Panc1 (cell line): ENCODE measurements at places on chromosomes 5 and 9. TPM values are rescaled to one million over a fixed set of nuclear protein-coding genes. Genes with fewer than 3 reads are reported as not detected.

The SNCAIP gene
- not detected for total RNA-seq

The GPR21 gene
- total RNA-seq, result not detected

The PCDHB9 gene
- total RNA-seq, result 1.8 TPM

The GNA14 gene
- total RNA-seq, result 0.15 TPM

The SMIM15 gene
- total RNA-seq, result 77.5 TPM

The AGPAT2 gene
- 77.9 TPM for total RNA-seq

The FOXI1 gene
- total RNA-seq, result 0.44 TPM

The RASGRF2 gene
- 4.7 TPM for total RNA-seq

The CAMK4 gene
- 0.39 TPM for total RNA-seq

The ROR2 gene
- total RNA-seq, result 5.9 TPM

The TERT gene
- 8.9 TPM for total RNA-seq

The SET gene
- total RNA-seq, result 422 TPM

The PCDHA11 gene
- 0.08 TPM for total RNA-seq

The RASEF gene
- total RNA-seq, result 2.9 TPM

DNA sequence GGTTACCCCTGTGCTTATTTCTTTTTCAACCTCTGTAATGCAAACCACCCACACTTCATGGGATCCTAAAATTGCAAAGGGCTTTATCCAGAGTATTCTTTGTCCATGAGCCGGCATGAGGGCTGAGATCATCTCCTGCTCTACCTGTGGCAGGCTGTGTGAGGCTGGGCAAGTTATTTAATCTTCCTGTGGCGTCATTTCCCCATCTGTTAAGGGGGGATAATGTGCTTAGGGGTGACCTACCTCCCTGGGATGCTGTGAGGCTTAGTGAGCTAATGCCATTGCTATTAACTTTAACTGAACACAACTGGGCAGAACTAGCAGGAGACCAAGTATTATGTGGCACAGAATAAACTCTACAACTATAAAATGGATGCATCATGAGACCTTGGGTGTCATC, 17.0 kb downstream of the FRMPD1 start:
- H3K27me3 ChIP-seq, result peaks cover 37% of the 10 kb centered on the region
- H3K36me3 ChIP-seq, result no peaks in the 10 kb centered on the region

DNA sequence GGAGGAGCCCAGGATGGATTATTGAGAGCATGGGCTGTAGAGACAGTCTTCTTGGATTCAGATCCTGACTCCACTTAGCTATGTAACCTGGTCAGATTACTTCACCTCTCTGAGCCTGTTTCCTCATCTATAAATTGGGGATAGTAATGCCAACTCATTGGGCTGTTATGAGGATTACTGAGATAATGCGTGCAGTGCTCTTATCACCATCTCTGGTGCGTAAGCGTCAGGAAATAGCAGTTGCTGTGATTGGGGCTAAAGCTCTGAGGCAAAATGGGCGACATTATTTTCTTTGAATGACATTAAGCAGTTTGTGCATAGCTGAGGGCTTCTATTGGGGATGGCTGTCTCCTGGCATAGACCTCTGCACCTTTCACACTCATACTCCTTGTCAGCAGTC, 995 bp upstream of the MSMP start:
- H3K4me3 ChIP-seq, result no peak overlapping the region
- H3K36me3 ChIP-seq, result no peaks in the 10 kb centered on the region
- peaks cover 15% of the 10 kb centered on the region for H3K4me1 ChIP-seq
- DNase-seq, result no peak

GRCh38 chr5:122454541-122454940, 142.5 kb downstream of the SNCAIP start:
- no peaks in the 10 kb centered on the region for H3K4me1 ChIP-seq
- H3K27me3 ChIP-seq, result no peaks in the 10 kb centered on the region
- H3K27ac ChIP-seq, result no peak overlapping the region

DNA sequence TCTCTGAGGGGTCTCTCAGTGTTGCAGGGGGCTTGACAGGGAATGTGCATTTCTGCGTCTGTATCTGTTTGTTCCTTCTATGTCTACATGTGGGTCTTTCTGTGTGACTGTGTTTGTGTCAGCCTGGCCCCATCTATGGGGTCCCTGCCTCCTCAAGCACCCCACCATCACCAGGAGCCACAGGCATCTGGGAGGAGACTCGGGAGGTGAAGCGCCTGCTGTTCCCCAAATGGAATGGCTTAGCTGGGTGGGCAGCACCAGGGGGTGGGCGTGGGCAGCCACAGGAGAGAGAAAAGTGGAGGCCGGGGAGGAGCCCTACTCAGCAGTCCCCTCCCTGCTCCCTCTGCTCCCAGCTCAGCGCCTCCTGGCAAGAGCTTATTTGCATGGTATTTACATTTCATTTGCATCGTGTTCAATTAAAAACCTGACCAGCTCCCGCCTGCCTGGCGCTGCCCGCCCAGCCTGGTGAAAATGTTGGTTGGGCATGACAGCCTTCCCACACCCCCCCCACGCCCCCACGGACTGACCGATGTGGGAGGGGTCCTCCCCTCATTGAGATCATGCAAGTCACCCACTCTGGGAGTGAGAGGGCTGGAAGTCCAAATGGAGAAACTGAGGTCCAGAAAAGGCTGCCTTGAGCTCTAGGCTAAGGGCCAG, 50.5 kb downstream of the CXXC5 start:
- no peaks in the 10 kb centered on the region for H3K27me3 ChIP-seq
- H3K4me1 ChIP-seq, result peaks cover 36% of the 10 kb centered on the region
- 0 out of 2 replicates have a peak overlapping the region, but pooled peaks have one; percentile 23 for H3K27ac ChIP-seq
- no peak overlapping the region for H3K4me3 ChIP-seq
- no peaks in the 10 kb centered on the region for H3K36me3 ChIP-seq
- no peak for DNase-seq

- DNase-seq, result no peak
- no peaks in the 10 kb centered on the region for H3K36me3 ChIP-seq
- H3K4me3 ChIP-seq, result no peak overlapping the region
- H3K4me1 ChIP-seq, result no peaks in the 10 kb centered on the region
Measured at GRCh38 chr5:59407967-59408366, 485.6 kb downstream of the PDE4D start.

GRCh38 chr5:10295619-10296326, 11.9 kb downstream of the CMBL start:
- no peaks in the 10 kb centered on the region for H3K27me3 ChIP-seq
- H3K4me3 ChIP-seq, result no peak overlapping the region
- H3K27ac ChIP-seq, result no peak overlapping the region
- H3K36me3 ChIP-seq, result no peaks in the 10 kb centered on the region

GRCh38 chr5:140262839-140263238, 40.1 kb downstream of the PFDN1 start:
- H3K36me3 ChIP-seq, result no peaks in the 10 kb centered on the region
- peaks cover 20% of the 10 kb centered on the region for H3K4me1 ChIP-seq
- no peak for DNase-seq
- no peak overlapping the region for H3K4me3 ChIP-seq
- H3K27me3 ChIP-seq, result no peaks in the 10 kb centered on the region

GRCh38 chr9:31355159-31355882, 1029.1 kb upstream of the ACO1 start:
- DNase-seq, result no peak
- H3K4me3 ChIP-seq, result no peak overlapping the region
- no peak overlapping the region for H3K27ac ChIP-seq
- no peaks in the 10 kb centered on the region for H3K36me3 ChIP-seq

- peaks cover 4% of the 10 kb centered on the region for H3K27me3 ChIP-seq
- H3K27ac ChIP-seq, result no peak overlapping the region
- H3K36me3 ChIP-seq, result no peaks in the 10 kb centered on the region
- H3K4me1 ChIP-seq, result no peaks in the 10 kb centered on the region
Measured at GRCh38 chr5:42604171-42604711, 152.4 kb upstream of the CCDC152 start.

- no peak for DNase-seq
- no peak overlapping the region for H3K4me3 ChIP-seq
- no peaks in the 10 kb centered on the region for H3K36me3 ChIP-seq
- no peak overlapping the region for H3K27ac ChIP-seq
Measured at GRCh38 chr5:118548761-118549720, 439.3 kb downstream of the DTWD2 start.

- no peak overlapping the region for H3K27ac ChIP-seq
- H3K4me3 ChIP-seq, result no peak overlapping the region
- no peaks in the 10 kb centered on the region for H3K27me3 ChIP-seq
- no peak for DNase-seq
- H3K36me3 ChIP-seq, result no peaks in the 10 kb centered on the region
Measured at GRCh38 chr9:70120834-70121510, 77.3 kb downstream of the MAMDC2 start.

- no peak overlapping the region for H3K27ac ChIP-seq
- H3K36me3 ChIP-seq, result no peaks in the 10 kb centered on the region; the same call in none of the 2 replicates
- no peak for DNase-seq
- peaks cover 9% of the 10 kb centered on the region for H3K4me1 ChIP-seq
Measured at GRCh38 chr5:83474991-83475390, 3.4 kb downstream of the VCAN start.

DNA sequence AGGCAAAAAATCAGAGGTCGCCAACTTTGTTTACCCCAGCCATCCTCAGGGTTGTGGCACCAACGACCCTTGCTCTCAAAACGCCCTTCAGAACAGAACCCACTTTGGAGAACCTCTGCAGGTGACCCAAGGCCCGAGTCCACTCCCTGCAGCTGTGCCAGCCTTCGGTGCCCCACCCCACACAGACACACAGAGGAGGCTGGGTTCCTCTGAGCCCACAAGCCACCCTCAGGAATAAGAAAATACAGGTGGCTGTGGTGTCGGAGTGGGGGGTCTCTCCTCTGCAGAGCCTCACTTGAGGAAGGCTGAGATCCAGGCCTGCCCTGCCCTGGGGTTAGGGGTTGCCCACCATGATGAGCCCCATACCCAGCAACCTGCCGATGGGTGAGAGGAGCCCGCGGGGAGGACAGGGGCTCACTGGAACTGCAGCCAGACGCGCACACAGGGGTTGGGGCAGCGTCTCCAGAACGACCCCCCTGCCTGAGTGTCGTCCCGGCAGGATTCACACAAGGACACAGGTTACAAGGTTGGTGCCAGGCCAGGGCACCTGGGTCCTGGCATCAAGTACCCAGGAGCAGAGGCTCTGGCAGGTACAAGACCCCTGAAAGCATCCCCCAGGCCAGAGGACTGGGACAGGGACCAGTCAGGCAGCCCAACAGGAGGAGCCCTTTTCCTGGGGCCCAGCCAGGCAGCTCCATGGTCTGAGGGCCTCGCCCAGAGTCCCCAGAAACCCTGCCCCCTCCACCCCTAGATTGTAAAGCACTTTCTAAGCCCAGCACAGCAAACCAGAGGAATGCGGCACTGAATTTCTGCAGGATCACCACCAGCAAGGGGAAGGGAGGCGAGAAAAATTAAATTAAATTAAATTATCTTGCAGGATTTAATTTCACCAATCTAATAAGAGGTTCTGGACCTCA, 40.0 kb downstream of the NACC2 start:
- H3K36me3 ChIP-seq, result no peaks in the 10 kb centered on the region
- no peak for DNase-seq
- H3K27me3 ChIP-seq, result no peaks in the 10 kb centered on the region
- H3K4me3 ChIP-seq, result no peak overlapping the region
- peak overlapping the region; percentile 94 for H3K27ac ChIP-seq

DNA sequence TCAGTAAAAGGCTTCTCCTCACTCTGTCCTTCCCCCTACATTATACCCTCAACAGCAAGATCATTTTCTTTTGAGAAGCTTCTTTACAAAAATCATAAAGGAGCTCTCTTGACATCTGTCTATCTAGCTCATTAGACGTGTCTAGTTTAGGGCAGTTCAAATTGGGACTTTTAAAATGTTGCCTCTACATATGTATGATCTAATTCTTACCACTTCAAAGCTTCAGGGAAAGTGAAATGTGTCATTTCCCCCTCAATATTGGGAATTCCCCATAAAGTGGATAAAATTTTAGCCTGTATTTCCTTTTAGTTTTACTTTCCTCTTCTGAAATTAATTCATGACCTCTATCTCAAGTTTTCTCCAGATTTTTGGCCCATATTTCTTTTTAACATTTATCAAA, 323.7 kb downstream of the ARRDC3 start:
- H3K4me1 ChIP-seq, result no peaks in the 10 kb centered on the region
- no peak overlapping the region for H3K27ac ChIP-seq
- DNase-seq, result no peak
- H3K27me3 ChIP-seq, result peaks cover 2% of the 10 kb centered on the region; the same call in 1 of the 2 replicates
- H3K36me3 ChIP-seq, result no peaks in the 10 kb centered on the region

- H3K36me3 ChIP-seq, result no peaks in the 10 kb centered on the region
- DNase-seq, result no peak
Measured at GRCh38 chr5:145925803-145926202, 10.6 kb upstream of the SH3RF2 start.

DNA sequence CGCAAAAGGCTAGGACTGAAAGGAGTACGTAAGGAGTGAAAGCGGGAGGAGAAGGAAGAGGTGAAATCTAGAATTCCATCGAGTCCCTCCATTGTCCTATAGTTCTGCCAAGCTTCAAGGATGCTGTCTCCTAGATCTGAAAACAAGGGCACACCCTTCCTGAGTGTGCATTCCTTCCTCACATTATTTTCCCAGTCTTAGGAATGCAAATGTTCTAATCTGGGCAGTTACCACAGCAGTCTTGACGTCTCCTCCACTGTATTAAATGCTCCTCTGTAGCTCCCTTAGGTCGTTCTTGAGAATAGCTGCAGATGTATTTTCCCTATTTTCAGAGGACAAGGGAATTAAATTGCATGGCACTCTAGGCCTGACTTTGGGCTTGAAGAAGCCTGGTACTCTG, 127.6 kb downstream of the SLIT3 start:
- H3K27ac ChIP-seq, result no peak overlapping the region
- no peak for DNase-seq
- no peaks in the 10 kb centered on the region for H3K27me3 ChIP-seq
- H3K36me3 ChIP-seq, result no peaks in the 10 kb centered on the region
- H3K4me3 ChIP-seq, result no peak overlapping the region
- H3K4me1 ChIP-seq, result no peaks in the 10 kb centered on the region

DNA sequence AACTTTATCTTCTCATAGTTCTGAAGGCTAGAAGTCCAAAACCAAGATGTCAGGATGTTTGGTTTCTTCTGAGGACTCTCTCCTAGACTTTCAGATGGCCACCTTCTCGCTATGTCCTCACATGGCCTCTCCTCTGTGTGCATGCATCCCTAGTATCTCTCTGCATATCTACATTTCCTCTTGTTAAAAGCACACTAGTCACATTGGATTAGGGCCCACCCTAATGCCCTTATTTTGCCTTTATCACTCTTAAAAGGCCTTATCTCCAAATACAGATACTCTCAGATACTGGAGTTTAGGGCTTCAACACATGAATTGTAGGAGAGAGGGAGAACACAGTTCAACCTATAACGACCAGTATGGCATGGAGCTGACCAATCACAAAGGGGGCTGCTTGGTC, 151.7 kb downstream of the PRELID2 start:
- H3K27ac ChIP-seq, result no peak overlapping the region
- DNase-seq, result no peak
- H3K4me1 ChIP-seq, result no peaks in the 10 kb centered on the region; the same call in 1 of the 2 replicates
- no peak overlapping the region for H3K4me3 ChIP-seq
- H3K27me3 ChIP-seq, result no peaks in the 10 kb centered on the region
- no peaks in the 10 kb centered on the region for H3K36me3 ChIP-seq
